Immature natural killer cell (primary cell): ENCODE measurements at places on chromosomes 2 and 18. TPM values are rescaled to one million over a fixed set of nuclear protein-coding genes. Genes with fewer than 3 reads are reported as not detected.

IFIH1 gene
- 7.2 TPM for polyA plus RNA-seq

ERCC3 gene
- 21.5 TPM for polyA plus RNA-seq

SERPINB3 gene
- polyA plus RNA-seq = not detected

DNA sequence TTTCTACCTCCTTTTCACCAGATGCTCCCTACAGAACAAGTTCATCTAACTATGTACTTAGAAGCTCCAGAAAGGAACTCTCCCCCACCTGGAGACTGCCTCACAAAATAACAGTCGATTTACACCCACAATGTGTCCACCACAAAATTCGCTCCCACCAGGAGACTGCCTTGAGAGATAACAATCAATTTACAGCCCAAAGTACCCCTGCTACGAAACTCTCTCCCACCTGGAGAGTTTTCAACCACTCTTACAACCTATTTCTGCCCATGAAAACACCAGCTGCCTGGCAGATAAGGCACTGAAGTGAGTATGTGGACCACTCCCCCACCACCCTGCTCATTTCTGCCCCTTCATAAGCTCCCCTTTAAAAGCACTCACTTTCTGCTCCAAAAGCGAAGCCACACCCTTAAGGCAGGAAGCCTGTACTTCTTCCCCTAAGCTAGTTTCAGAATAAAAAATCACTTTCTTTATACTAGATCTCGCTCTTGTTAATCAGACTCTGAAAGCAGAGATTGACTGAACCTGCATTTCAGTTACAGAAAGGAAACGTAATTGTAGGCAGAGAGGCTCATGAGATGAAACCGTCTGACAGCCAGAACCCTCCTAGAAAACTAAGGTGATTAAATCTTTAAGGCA is 94.4 kb upstream of the RBBP8 start:
- H3K4me3 ChIP-seq = no peak overlapping the region
- no peak for DNase-seq
- H3K4me1 ChIP-seq = no peaks in the 10 kb centered on the region

DNA sequence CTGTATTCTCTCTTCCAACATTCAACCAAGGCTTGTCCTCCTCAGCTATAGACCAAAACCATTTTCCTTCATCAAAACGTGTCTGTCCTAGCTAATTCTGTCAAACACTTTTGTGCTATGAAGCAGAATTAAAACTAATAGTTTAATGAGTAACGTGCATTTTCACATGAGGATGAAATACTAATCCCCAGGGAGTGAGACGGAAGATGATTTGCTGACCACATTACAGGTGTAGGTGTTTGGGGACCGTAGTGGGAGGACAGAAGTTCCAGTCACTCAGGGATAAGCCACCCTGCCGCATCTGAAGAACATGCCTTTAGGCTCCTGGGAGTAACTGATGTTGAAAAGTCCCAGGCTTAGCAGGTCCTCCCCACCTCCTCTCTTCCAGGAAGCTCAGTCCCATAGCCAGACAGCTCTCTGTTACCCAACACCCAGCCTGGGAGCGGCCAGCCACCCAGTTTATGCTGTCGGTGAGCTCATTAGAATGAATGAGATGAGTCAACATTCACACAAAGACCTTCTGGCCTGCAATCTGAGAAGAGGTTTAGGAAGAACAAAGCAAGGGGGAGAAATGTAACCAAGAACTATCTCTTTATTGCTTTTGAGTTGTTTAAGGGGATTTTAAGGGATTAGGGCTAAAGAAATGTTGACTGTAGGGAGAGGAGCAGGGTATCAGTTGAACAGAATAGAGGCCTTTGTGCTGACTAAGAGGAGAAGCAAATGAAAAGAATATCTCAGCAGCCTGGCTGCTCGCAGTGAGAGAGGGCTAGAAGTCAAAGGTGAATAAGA is 122.5 kb downstream of the FOXI3 start:
- no peak overlapping the region for H3K27ac ChIP-seq
- peaks cover 2% of the 10 kb centered on the region for H3K27me3 ChIP-seq
- H3K4me1 ChIP-seq = no peaks in the 10 kb centered on the region
- DNase-seq = no peak
- H3K36me3 ChIP-seq = no peaks in the 10 kb centered on the region

GRCh38 chr2:112153179-112153490 is 14.9 kb downstream of the FBLN7 start:
- no peak overlapping the region for H3K4me3 ChIP-seq
- peaks cover 30% of the 10 kb centered on the region for H3K4me1 ChIP-seq
- no peak overlapping the region for H3K27ac ChIP-seq
- DNase-seq = no peak

DNA sequence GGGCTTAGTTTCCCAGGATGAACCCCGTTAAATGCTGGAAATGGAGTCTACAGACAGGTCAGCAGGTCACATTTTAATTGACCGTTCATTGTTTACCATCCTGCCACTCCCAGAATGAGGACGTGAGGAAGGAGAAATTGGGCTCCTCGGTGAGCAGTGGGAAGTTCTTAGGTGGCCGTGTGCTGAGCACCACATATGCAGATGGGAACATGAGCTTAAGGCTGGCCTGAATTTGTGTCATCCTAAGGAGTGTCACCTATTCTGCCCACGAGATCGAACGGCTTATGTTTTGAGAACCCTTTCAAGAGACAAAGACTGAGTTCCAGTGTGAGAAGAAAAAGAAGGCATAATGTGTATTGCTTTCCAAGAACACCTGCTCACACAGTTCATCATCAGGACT is 234.4 kb upstream of the PXDN start:
- no peaks in the 10 kb centered on the region for H3K36me3 ChIP-seq
- H3K27ac ChIP-seq = no peak overlapping the region
- peaks cover 4% of the 10 kb centered on the region for H3K27me3 ChIP-seq
- no peak overlapping the region for H3K4me3 ChIP-seq
- H3K4me1 ChIP-seq = no peaks in the 10 kb centered on the region
- DNase-seq = no peak

STARD6 gene
- not detected for polyA plus RNA-seq

CD207 gene
- polyA plus RNA-seq = 0.20 TPM

DNA sequence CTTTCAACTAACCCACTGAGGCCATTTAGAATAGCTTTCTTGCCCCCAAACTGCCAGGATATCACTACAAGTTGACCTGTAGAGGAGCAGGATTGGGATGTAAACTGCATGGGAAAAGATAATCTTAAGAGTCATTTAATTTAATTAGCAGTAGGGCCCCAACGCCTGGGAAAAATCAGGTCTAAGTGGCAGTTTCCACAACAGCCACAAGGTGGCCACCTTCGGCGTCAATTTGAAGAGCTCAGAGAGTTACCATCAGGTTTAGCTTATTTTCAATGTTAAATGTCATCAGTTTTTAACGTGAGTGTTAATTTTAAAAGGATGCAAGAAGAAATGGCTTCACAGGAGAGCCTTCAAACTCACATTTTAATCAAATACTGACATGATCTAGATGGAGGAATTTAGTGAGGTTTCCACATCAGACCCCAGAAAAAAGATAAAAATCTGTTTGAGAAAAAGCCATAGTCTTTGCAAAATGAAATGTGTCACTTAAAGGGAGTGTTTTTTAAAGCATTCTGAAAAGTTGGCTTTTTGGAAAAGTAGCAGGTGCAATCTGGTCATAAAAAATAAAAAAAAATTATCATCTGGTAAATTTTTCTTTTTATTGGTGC is 77.3 kb upstream of the UPP2 start:
- no peak overlapping the region for H3K27ac ChIP-seq
- no peaks in the 10 kb centered on the region for H3K4me1 ChIP-seq
- peaks cover 2% of the 10 kb centered on the region for H3K27me3 ChIP-seq
- peak; percentile 28 for DNase-seq
- no peak overlapping the region for H3K4me3 ChIP-seq
- H3K36me3 ChIP-seq = no peaks in the 10 kb centered on the region

GRCh38 chr2:85858841-85859240 is 29.9 kb downstream of the ST3GAL5 start:
- H3K27me3 ChIP-seq = peaks cover 12% of the 10 kb centered on the region
- H3K36me3 ChIP-seq = peaks cover 35% of the 10 kb centered on the region
- H3K4me1 ChIP-seq = peaks cover 61% of the 10 kb centered on the region
- no peak overlapping the region for H3K4me3 ChIP-seq
- H3K27ac ChIP-seq = peak overlapping the region; percentile 69

DNA sequence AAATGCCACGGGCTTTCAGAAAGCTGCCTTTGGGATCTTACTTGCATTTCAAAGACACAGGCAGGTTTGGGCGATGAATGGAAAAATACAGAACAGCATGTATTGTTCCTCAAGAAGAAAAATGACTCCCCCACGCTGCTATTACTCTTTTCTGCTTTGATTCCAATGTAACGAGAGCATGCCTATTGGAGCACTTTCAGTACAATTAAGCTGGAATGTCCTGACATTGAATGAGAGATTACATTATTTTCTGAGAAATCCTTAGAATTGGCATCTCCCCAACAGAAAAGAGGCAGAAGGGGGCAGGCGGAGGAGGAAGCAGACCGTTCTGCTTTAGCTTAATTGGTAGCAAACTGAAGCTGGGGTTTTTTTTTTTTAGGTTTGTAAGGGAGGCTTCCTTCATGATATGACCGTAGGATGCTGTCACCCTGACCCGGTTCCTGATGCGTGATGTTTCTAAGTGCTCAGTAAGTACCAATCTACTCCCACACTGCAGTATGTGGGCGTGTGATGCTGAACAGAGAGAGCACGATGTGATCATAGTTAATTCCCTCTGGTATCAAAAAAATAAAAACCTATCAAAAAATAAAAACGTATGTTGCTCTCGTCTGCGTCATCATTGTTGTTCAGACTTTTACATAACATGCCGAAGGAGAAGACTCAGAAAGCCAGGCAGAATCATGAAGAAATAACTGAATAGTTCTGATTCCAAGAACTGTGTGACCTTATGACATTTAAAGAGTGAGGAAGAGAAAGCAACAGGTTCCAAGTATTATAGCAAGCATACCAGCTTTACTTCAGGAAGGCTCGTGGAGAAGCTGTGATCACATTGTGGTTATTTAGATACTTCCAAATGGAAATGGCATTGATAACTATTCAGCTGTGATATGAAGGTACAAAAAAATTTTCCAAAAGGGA is 40.5 kb downstream of the LONRF2 start:
- peaks cover 14% of the 10 kb centered on the region for H3K4me1 ChIP-seq
- peaks cover 7% of the 10 kb centered on the region for H3K27me3 ChIP-seq
- no peaks in the 10 kb centered on the region for H3K36me3 ChIP-seq
- no peak for DNase-seq
- H3K27ac ChIP-seq = no peak overlapping the region

DNA sequence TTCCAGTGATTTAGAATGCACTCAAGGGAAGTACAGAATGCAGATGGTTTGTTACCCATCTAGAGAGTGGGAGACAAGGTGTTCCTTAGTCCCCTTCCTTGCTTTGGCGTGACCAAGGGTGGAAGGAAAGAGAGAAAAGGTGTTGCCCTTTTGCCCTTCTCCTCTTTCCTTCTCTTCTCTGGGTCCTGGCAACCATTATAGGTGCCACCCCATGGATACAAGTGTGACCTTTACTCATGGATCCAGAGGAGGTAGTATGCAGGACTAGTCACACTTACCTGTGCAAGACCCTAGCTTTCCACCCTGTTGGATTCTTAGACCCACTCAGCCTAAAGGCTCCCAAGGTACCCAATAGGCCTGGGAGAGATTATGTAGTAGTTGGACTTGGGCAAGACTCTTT is 11.6 kb upstream of the RBFA start:
- peaks cover 2% of the 10 kb centered on the region for H3K27me3 ChIP-seq
- H3K4me3 ChIP-seq = no peak overlapping the region
- H3K27ac ChIP-seq = no peak overlapping the region
- H3K4me1 ChIP-seq = no peaks in the 10 kb centered on the region
- H3K36me3 ChIP-seq = peaks cover 37% of the 10 kb centered on the region

GRCh38 chr2:33380719-33381118 is 95.7 kb upstream of the RASGRP3 start:
- H3K4me3 ChIP-seq = no peak overlapping the region
- H3K36me3 ChIP-seq = no peaks in the 10 kb centered on the region
- peaks cover 3% of the 10 kb centered on the region for H3K27me3 ChIP-seq
- no peak for DNase-seq

GRCh38 chr2:205640716-205641115 is 41.6 kb upstream of the NRP2 start:
- H3K27me3 ChIP-seq = no peaks in the 10 kb centered on the region
- H3K4me3 ChIP-seq = no peak overlapping the region
- H3K4me1 ChIP-seq = no peaks in the 10 kb centered on the region
- no peak for DNase-seq
- no peaks in the 10 kb centered on the region for H3K36me3 ChIP-seq
- H3K27ac ChIP-seq = no peak overlapping the region

DNA sequence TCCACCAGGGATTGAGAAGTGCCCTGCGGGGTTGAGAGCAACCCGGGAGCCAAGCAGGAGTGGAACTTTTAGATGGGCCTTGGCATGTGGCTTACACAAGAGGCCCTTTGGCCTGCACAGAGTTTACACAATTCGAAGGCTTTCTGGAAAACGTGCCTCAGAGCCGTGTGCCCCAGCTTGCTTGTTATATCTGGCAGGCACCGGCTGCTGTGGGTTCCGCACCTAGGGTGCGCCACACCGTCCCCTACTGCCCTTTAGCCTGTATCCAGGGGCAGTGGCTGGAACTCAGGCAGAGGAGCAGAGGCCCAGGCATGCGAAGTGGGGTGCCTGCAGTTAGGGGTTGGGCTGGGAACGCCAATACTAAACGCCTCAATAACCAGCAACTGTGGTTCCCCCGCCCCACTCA is 32.9 kb upstream of the EDAR start:
- no peak overlapping the region for H3K4me3 ChIP-seq
- DNase-seq = no peak
- H3K27ac ChIP-seq = no peak overlapping the region
- no peaks in the 10 kb centered on the region for H3K36me3 ChIP-seq

EVX2 gene
- polyA plus RNA-seq = not detected

DLGAP1 gene
- not detected for polyA plus RNA-seq

GRCh38 chr2:120262761-120263428 is 10.2 kb downstream of the RALB start:
- H3K27me3 ChIP-seq = peaks cover 1% of the 10 kb centered on the region
- peaks cover 4% of the 10 kb centered on the region for H3K36me3 ChIP-seq
- H3K4me3 ChIP-seq = no peak overlapping the region
- peaks cover 23% of the 10 kb centered on the region for H3K4me1 ChIP-seq
- no peak for DNase-seq

GRCh38 chr18:79515944-79516351 is 120.2 kb downstream of the NFATC1 start:
- H3K27me3 ChIP-seq = no peaks in the 10 kb centered on the region
- H3K36me3 ChIP-seq = no peaks in the 10 kb centered on the region
- H3K4me3 ChIP-seq = no peak overlapping the region

DNA sequence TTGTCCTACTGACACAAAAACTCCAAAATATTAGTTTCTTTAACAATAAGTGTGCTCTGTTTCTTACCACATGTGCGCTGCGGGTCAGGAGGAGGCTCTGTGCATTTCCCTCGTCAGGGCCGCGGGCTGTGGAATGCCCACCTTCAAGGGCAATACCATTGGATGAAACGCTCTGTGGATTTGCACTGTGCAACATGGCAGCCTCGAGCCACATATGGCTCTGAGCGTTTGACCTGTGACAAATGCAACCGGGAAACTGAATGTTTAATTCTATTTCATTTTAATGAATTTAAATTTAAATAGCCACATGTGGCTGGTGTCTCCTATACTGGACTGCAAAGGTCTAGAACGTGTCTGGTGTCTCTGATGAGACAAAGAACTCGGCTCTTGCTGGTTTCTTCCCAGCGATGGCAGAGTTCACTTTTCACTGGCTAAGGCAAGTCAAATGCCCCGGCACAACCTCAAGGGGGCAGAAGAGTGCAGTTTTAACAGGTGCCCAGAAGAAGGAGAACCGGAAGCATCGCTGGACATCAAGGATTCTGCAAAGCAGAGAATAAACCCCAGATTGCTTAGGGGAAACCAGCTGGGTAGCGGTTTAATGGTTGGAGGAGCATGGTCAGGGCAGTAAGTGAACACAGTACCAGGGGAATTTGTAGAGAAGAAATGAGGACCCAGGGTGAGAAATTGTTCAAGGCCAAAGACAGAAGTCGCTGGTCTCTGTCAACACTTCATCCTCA is 37.0 kb upstream of the TMEM18 start:
- peak; percentile 27 for DNase-seq
- H3K36me3 ChIP-seq = no peaks in the 10 kb centered on the region
- no peak overlapping the region for H3K4me3 ChIP-seq
- H3K27ac ChIP-seq = no peak overlapping the region
- peaks cover 4% of the 10 kb centered on the region for H3K27me3 ChIP-seq

SERPINB10 gene
- polyA plus RNA-seq = not detected
